ENCODE measurements at places on chromosomes 16 and 17. TPM values are rescaled to one million over a fixed set of nuclear protein-coding genes. Genes with fewer than 3 reads are reported as not detected.

- DNase-seq = no peak
Observed at GRCh38 chr17:78523934-78524655, 53.1 kb downstream of the DNAH17 start.

Gene GPR139
- not detected for total RNA-seq

Gene CDRT15
- total RNA-seq = not detected

DNA sequence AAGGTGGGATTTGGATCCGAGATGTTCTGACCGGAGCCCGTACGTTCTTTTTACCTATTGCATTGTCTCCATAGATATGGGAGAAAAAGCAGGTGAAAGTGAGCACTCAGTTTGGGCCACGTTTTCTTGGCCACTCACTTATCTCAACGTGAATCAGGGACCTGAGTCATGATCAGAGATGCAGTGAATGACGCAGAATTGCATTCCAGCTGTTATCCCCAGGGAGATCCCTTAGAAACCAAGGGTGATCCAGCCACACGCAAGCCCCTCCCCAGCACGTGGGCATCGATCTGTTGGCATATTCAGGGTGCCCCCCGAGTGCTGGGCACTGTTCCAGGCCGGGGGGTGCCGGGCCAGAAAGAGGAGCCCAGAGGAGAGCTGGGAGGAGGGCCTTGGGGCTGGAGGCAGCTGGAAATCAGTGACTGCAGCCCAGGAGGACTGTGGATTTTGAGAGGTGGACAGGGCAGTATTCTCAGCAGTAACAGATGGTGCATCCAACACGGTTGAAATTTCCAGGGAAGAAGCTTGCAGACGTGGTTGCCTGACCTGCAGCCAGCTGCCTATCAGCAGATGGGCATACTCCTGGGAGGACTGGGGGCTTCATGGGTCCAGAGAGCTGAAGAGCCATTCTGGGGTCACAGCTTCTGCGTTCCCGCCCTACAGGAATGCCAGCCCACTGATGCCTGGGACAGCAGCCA lies 87.2 kb upstream of the CACNG5 start:
- no peak for DNase-seq

GRCh38 chr16:57388359-57389086 lies 16.0 kb upstream of the CCL17 start:
- peak; percentile 60 for DNase-seq

All from dermis blood vessel endothelial cell (primary cell).